Activated CD4-positive, alpha-beta T cell treated with anti-CD3 and anti-CD28 coated beads, Interleukin-2, amount 10 ng/mL, durations not matched to agents 24 days and 14 days (primary cell): ENCODE measurements at places on chromosomes 13 and 19. TPM values are rescaled to one million over a fixed set of nuclear protein-coding genes. Genes with fewer than 3 reads are reported as not detected.

Gene CATSPERD
- not detected in 2 replicates for total RNA-seq

Gene NLRP5
- total RNA-seq = not detected in 2 replicates

Gene CEACAM16
- total RNA-seq = not detected in 2 replicates

Gene FGF22
- total RNA-seq = not detected in 2 replicates

Gene ZNF274
- total RNA-seq = 19.4 and 19.8 TPM in 2 replicates

Gene TNNT1
- total RNA-seq = 0.36 and 0.51 TPM in 2 replicates

Gene ZNF575
- 1.8 and 2.4 TPM in 2 replicates for total RNA-seq

Gene ABCC4
- 19.6 and 20.9 TPM in 2 replicates for total RNA-seq
